ENCODE measurements at places on chromosomes 3 and 15. TPM values are rescaled to one million over a fixed set of nuclear protein-coding genes. Genes with fewer than 3 reads are reported as not detected.

The KLHDC8B gene
- 78.6 TPM for total RNA-seq

DNA sequence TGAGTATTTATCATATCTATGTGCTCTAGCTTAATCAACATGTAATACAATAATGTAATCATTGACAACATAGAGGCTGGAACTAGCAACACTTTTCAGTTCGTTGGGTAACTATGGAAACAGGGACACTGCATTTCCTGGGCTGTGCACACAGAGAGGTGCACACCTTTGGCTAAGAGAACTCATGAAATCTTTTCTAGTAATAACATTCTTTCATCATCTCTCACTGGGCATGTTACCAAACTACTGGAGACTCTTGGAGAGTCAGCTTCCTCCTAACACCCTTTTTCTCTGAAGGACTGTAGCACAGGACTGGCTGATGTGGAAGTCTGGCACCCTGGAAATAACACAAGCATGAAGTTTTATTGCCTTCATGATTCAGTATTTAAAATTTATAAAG, 135.6 kb downstream of the KCNMB2 start:
- no peak overlapping the region for H3K27ac ChIP-seq
- no peak for DNase-seq
- no peaks in the 10 kb centered on the region for H3K36me3 ChIP-seq
- peaks cover 21% of the 10 kb centered on the region for H3K4me1 ChIP-seq
- no peaks in the 10 kb centered on the region for H3K27me3 ChIP-seq
- no peak overlapping the region for H3K4me3 ChIP-seq

DNA sequence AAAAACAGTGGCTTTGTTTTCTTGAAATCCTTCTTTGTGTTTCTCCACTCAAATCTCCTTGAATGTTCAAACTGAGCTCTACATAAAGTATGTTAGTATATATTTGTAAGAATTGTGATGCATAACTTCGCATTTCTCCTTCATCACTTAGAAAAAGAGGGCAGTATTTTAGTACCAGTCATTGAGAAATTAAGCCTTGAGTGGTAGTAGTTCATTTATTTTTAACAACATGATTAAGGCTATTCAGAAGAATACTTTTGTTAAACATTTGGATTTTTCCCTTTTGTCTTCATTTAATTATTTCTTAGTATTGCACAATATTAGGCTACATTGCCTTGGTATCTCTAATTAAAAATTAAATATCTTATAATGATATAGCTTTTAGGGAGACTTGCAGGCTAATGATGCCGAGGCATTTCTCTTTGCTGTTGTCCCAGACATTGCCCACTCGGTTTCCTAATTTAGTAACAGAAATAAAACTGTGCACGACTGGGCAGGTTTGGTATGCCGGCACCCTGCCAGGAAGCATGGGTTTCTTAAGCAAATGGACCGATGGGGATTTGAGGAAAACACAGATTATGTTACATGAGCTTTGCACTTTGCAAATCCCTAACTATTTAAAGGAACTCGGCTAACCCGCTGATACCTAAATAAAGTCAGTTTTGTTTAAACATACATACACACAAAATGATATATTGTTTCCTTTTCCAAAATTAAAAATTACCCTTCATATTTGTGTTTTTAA, 54.7 kb downstream of the LRRC28 start:
- peaks cover 17% of the 10 kb centered on the region for H3K4me1 ChIP-seq
- no peak overlapping the region for H3K27ac ChIP-seq
- no peaks in the 10 kb centered on the region for H3K36me3 ChIP-seq
- H3K4me3 ChIP-seq, result no peak overlapping the region
- no peak for DNase-seq
- H3K27me3 ChIP-seq, result no peaks in the 10 kb centered on the region

DNA sequence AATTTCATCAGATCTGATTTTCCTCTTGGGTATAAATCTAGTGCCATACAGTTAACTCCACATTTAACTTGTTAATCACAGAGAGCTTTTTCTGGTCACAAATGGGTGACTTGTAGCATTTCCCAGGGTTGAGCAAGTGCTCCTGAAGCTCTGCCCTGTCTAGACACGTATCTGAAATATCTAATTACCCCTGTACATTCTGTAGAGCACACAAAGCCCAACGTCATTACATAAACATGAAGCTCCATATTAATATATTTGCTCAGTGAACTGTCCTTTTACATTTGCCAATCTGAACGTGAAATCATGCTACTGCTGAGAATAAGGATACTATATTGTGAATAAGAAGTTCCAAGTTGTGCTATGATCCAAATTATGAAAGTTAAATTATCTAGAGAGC, 49.0 kb downstream of the THBS1 start:
- no peak overlapping the region for H3K27ac ChIP-seq
- no peaks in the 10 kb centered on the region for H3K36me3 ChIP-seq
- DNase-seq, result no peak
- no peaks in the 10 kb centered on the region for H3K27me3 ChIP-seq
- no peak overlapping the region for H3K4me3 ChIP-seq

DNA sequence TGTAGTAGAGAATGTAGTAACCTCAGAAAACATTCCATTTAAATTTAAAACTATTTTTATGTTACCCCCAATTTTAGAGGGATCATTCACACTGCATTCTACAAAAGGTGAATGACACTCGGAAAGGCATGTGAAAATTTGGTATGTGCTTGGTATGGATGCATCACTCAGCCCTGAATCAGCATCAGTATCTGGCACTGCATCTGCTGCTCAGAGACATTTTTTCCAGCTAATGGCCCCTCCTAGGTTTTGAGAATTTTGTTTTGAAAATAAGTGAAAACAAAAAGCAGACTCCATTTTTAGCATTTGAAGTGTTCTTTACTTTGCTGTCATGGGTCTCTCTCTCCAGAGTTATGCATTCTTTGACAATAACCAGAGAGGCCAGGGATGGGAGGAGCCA, 15.6 kb upstream of the WWTR1 start:
- no peak overlapping the region for H3K4me3 ChIP-seq
- H3K36me3 ChIP-seq, result no peaks in the 10 kb centered on the region
- H3K27ac ChIP-seq, result no peak overlapping the region
- H3K27me3 ChIP-seq, result no peaks in the 10 kb centered on the region
- H3K4me1 ChIP-seq, result no peaks in the 10 kb centered on the region
- DNase-seq, result no peak

DNA sequence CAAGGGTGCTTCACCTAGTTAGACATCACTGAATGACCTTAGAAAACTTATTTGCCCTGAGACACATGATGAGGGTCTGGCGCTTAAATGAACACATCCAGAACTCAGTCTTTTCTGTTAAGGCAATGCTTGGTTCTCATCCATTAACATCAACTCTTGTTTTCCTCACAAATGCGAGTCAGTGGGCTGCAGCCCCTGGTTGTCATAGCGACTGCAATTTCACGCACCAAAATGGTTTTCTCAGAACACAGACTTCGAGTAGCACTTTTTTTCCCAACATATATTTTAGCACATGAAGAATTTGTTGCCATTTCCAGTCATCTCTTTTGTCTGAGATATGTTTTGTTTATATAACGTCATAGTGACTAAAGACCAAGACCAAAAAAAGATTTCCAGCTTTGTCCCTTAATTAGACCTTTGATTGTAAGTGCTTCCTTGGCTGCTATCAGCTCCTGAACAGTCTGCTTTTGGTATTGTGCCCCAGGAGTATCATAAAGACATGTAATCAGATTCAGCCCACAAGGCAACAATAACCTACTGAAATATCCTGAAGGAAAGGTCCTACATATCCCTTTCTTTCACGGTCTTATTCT, 68.5 kb downstream of the GPR176 start:
- no peak overlapping the region for H3K27ac ChIP-seq
- no peak for DNase-seq

GRCh38 chr15:48671103-48672022, 25.9 kb upstream of the FBN1 start:
- no peaks in the 10 kb centered on the region for H3K27me3 ChIP-seq
- no peak for DNase-seq
- peak overlapping the region; percentile 63 for H3K27ac ChIP-seq

- no peak for DNase-seq
- H3K4me1 ChIP-seq, result no peaks in the 10 kb centered on the region
- peaks cover 4% of the 10 kb centered on the region for H3K27me3 ChIP-seq
- H3K36me3 ChIP-seq, result no peaks in the 10 kb centered on the region
- no peak overlapping the region for H3K4me3 ChIP-seq
- H3K27ac ChIP-seq, result no peak overlapping the region
Measured at GRCh38 chr15:60251300-60252070, 146.3 kb downstream of the ANXA2 start.

The RFX7 gene
- 5.4 TPM for total RNA-seq

DNA sequence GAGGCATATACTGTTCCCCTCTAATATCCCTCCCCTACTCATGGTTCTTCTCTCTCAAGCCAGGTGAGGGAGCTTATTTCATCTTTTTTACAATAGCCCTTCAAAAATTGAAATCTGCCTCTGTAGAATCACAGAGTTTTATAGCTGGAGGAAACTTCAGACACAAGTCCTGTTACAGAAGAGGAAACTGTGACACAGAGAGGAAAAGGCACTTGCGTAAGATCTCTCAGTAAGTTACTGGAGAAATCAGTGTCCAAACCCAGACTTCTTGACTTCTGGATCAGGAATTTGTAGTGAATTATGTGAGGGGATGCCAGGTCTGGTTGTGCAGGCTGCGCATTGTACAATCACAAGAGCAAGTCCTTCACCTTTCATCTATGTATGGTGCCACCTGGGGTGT, 4.6 kb downstream of the FGD5 start:
- H3K27me3 ChIP-seq, result no peaks in the 10 kb centered on the region
- H3K27ac ChIP-seq, result peak overlapping the region; percentile 34
- peaks cover 14% of the 10 kb centered on the region for H3K36me3 ChIP-seq
- peaks cover 29% of the 10 kb centered on the region for H3K4me1 ChIP-seq
- no peak for DNase-seq

The RTP1 gene
- total RNA-seq, result not detected

- no peaks in the 10 kb centered on the region for H3K4me1 ChIP-seq
- DNase-seq, result no peak
- no peak overlapping the region for H3K4me3 ChIP-seq
- no peak overlapping the region for H3K27ac ChIP-seq
- H3K27me3 ChIP-seq, result no peaks in the 10 kb centered on the region
Measured at GRCh38 chr3:27356976-27357375, 12.2 kb downstream of the NEK10 start.

The CMTM7 gene
- total RNA-seq, result 8.3 TPM

The DUT gene
- 82.0 TPM for total RNA-seq

DNA sequence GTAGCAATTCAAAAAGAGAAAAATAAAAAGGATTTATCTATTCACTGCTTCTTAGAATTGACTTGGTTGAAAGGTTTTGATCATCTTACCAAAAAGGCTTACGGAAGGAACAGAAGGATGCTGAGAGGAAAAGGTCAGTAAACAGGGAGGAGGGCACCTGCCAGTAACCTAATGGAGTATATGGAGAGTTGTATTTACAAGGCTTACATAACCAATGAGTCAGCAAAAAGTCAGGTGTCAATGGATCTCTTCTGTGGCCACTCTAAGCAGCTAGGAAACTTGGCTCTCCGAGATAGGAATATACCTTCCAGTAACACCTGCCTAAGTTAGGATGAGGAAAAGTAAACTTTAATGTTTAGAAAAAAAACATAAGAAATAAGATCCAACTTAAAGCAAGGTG, 80.5 kb upstream of the PLXND1 start:
- H3K4me1 ChIP-seq, result peaks cover 62% of the 10 kb centered on the region
- no peak overlapping the region for H3K4me3 ChIP-seq
- H3K36me3 ChIP-seq, result no peaks in the 10 kb centered on the region

- H3K27me3 ChIP-seq, result no peaks in the 10 kb centered on the region
- no peak for DNase-seq
- no peak overlapping the region for H3K27ac ChIP-seq
- no peaks in the 10 kb centered on the region for H3K4me1 ChIP-seq
- no peak overlapping the region for H3K4me3 ChIP-seq
- H3K36me3 ChIP-seq, result no peaks in the 10 kb centered on the region
Measured at GRCh38 chr3:168489301-168489700, 393.6 kb upstream of the GOLIM4 start.

- H3K4me1 ChIP-seq, result no peaks in the 10 kb centered on the region
- H3K27ac ChIP-seq, result no peak overlapping the region
- H3K36me3 ChIP-seq, result no peaks in the 10 kb centered on the region
- DNase-seq, result no peak
Measured at GRCh38 chr3:182710557-182711157, 82.6 kb upstream of the ATP11B start.

The SMAD6 gene
- 9.4 TPM for total RNA-seq

DNA sequence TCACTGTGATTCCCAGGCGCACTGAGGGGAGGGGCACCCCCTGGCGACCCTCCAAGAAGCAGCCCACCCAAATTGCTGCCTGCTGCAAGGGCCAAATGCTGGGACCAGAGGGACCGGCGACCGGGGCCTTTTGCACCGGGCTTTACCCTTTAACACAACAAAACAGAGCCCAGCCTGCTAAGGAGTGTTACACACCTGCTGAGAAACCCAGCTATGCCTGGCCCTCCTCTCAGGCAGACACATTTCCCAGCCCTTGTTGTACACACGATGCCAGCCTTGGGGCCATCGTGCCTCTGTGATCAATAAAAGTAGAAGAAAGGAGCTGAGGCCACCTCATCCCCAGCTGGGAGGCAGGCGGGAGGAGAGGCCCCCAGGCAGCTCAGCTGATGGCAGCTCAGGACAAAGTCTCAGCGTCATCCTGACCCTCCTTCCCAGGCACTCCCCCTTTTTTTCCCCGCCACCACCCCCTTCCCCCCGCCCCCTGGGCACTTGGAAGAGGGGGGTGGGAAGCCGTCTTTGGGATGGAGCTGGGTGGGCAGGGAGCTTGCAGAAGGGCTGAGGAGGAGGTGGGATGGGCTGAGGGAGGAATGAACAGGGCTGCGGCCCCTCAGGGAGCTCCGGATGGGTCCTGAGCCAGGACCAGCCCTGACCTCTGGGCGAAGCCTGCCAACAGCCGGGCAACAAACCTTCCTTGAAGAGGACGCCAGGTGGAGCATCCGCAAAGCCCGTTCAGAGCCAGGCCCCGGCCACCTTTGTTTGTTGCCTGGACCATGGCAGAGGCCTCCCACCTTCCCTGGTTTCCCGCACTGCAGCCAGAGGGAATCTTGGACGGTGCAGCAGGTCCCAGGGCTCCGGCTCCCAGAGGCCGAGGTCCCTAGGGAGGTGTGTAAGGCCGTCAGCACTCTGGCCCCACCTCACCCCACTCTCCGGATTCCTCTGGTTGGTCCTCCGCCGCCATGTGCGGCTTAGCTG, 45.9 kb upstream of the SEC61A1 start:
- no peaks in the 10 kb centered on the region for H3K4me1 ChIP-seq
- no peaks in the 10 kb centered on the region for H3K36me3 ChIP-seq
- H3K27me3 ChIP-seq, result no peaks in the 10 kb centered on the region
- no peak overlapping the region for H3K27ac ChIP-seq
- H3K4me3 ChIP-seq, result no peak overlapping the region
- no peak for DNase-seq

All from esophagus muscularis mucosa (tissue), 4 donors.